ENCODE measurements at places on chromosomes 13 and 19.

DNA sequence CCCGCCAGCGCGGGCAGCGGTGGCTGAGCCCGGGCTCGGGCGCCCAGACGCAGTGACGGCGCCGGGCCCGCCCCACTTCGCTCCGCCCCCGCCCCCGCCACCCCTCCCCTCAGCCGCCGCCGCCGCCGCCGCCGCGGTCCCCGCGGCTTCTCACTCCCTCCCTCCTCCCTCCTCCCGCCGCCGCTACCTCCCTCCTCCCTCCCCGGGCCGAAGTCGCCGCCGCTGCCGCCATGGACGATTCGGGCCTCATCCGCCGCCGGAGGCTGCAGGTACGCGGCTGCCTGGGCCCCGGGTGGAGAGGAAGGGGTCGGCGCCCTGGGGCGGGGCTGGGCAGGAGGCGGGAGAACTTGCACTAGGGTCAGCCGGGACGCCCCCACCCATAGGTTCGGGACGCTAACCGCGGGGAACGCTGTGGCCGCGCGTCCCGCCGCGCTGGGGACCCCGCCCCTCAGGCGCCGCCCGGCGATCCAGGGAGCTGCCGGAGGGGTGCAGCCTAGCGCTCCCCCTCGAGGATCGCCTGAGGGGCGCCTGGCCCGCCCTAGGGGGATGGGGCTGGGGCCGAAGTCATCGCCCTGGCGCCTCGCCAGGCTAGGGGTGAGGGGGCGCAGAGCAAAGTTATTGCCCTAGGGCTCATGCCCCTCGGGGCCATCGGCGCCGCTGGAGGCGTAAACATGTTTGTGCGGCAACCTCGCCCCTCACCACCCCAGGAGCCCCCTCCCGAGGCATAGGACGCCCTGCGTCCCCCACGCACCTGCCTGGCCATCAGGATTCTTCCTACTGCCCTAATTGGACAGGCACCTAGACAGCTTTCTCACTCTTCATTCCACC lies 427 bp downstream of the RTBDN start:
- DNase-seq: no peak

- DNase-seq: no peak
These were observed 35.0 kb upstream of the NANOS3 start for GRCh38 chr19:13841962-13842290.

DNA sequence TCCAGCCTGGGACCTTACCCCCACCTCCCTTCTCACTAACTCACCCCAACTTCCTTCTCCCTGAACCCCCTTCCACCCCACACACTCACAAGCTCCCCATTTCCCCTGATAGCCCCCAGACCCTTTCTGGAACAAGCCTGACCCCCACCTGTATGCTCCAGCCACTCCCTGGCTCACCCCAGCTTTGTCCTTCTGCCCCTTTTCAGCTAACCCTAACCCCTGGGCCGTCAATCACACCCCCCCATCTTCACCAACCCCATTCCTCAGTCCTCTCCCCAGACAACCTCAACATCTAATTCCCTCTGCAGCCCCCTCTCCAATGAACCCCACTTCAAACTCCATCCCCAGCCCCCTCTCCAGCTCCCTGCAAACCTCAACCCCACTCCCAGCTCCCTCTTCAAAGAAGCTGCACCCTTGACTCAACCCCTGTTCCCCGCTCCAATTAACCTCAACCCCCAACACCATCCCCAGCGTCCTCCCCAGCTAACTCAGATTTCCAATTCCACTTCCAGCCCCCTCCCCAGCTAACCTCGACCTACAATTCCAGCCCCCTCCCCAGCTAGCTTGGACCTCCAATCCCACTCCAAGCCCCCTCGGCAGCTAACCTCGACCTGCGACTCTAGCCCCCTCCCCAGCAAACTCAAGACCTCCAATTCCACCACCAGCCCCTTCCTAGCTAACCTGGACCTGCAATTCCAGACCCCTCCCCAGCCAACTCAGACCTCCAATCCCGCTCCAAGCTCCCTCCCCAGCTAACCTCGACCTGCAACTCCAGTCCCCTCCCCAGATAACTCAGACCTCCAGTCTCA lies 929 bp downstream of the GNG7 start:
- DNase-seq: no peak

- no peak for DNase-seq
These were observed 29.2 kb upstream of the GARRE1 start for GRCh38 chr19:34224996-34225658.

DNA sequence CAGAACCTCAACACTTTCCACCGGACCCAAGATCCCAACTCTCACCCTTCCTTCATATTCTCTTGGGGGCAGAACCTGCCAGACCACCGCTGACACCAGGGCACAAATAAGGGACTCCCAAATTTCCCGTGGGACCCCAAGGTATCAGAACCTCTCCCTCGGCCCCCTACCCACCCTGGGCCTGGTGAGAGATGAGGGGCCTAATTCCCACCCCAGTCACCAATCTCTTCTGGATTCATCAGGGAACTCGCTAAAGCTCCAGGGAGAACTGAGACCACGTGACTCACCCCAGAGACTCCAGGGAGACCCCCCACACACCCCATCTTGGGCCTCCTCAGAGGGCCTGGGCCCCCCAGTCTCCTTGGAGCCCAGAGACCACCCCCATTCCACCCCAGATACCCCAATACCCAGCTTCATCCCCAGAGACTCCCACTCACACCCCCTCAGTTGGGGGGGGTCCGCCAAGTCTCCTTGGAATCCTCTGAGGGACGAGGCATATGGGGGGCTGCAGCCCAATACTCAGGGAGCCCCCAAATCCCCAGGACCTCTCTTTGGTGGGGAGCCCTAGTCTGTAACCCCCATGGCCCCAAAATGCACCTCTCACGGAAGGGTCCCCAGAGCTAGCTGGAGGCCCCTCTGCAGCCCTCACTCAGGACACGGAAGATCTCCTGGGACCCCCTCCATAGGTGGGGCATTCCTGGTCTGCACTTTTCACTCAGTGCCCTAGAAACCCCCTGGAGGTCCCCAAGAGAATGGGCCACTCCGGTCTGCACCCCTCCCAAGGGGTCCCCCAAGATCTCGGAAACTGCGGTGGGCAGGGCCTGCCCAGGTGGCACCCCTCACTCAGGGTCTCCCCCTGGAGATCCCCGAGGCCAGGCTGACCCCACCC lies 1.6 kb downstream of the LMNB2 start:
- DNase-seq: no peak

DNA sequence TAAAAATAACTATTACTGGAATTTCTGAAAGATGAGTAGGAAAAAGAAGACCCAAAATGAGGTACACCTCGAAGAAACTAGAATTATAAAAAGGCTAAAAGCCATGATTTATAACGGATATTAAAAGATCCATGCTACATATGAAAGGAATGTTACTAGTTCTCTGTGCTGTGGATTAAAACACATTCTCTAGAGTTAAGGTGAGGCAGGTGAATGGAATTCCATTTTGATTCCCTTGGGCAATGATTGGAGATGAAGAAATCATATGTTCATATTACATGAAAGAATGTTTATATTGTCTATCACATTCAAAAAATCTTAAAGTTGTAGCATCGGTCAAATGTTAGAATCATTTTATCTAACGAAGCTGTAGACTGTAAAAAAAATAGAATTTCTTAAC lies 783.7 kb downstream of the PCDH9 start:
- no peak for DNase-seq

- DNase-seq: no peak
These were observed 598.1 kb downstream of the DCT start for GRCh38 chr13:93881411-93881810.

DNA sequence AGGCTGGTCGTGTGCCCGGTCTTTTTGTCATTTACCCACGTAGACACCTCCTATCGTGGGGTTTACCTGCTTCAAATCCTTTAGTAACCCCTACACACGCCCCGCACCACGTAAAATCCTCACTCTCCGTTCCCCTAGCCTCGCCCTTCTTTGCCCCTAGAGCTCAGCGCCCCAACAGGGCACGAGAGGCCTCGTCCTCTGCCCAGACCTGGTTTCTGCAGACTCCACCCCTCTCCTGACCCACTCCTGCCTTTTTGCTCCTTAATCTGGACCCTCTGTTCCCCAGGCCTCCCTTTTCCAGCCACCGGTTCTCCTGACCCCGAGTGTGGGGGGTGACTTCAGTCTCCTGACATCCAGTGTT lies 412 bp downstream of the ZNF528 start:
- DNase-seq: peak; percentile 12

DNA sequence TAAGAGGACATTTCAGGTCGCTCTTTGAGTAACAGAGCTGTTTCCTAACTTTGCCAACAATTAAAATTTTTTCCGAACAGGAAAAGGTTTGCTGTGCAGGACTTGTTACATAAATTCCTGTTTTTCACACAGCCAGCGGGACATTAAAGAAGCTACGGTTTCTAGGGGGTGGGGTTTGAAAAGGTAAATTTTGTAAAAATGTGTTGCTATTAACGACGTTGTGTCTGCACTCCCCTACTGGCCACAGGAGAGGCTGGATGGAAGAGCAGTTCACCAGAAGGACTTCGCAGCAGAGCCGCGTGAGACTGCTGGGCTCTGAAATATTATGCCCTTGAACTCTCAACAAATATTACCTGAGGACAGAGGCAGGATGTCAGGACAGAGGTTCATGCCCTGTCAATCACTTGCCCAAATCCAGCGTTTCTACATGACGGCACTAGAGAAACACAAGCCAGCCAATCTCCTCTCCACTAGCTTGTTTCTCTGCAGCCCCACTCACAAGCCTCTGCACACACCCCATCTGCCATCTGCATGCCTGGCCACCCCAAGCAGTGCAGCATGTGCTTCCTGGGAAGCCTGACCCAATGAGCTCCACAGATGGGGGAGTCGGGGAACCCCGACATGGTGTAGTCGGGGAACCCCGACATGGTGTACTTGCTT lies 102.0 kb downstream of the FOXO1 start:
- DNase-seq: no peak

DNA sequence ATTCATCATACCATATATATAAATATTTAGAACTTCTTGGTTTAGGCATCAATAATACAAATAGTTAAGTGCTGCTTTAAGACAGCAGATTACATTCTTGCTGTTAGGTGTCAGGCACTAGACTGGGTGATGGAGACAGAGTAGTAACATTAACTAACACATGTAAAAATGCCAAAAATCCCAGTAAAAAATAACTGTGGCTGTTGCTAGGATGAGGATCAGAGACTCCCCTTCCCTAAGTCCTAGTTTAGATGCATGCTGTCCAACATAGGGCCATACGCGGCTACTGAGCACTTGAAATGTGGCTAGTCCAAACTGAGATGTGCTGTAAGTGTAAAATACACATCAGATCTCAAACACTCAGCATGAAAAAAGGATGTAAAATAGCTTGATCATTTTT lies 94.7 kb downstream of the CDADC1 start:
- DNase-seq: no peak

DNA sequence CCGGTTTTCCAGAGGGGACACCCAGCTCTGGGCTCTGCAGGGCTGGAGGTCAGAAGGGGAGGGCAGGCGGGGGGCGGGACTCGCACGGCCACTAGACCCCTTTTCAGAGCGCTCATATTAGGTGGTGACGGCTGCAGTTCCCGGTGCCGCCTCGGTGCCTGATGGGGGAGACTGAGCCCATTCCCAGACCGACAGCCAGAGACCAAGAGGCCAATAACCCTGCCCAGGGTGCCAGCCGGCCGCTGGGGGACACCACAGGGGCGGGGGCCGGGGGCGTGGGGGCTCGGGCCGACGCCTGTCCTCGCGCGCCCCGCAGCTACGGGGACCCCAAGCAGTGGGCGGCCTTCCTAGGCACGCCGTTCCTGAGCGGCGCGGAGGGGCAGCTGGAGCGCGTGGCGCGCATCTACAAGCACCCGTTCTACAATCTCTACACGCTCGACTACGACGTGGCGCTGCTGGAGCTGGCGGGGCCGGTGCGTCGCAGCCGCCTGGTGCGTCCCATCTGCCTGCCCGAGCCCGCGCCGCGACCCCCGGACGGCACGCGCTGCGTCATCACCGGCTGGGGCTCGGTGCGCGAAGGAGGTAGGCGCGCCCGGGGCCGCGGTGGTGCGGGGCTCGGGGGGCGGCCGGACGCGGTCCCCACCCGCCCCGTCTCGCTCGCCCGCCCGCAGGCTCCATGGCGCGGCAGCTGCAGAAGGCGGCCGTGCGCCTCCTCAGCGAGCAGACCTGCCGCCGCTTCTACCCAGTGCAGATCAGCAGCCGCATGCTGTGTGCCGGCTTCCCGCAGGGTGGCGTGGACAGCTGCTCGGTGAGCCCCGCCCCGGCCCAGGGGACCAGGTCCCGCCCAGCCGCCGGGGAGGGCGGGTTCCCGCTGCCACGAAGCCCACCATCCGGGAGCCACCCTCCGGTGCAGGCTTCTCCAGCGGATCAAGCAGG lies 2.4 kb downstream of the TIMM13 start:
- DNase-seq: peak; percentile 76

GRCh38 chr13:36998624-36999041 lies 507 bp downstream of the ALG5 start:
- DNase-seq: peak; percentile 17

DNA sequence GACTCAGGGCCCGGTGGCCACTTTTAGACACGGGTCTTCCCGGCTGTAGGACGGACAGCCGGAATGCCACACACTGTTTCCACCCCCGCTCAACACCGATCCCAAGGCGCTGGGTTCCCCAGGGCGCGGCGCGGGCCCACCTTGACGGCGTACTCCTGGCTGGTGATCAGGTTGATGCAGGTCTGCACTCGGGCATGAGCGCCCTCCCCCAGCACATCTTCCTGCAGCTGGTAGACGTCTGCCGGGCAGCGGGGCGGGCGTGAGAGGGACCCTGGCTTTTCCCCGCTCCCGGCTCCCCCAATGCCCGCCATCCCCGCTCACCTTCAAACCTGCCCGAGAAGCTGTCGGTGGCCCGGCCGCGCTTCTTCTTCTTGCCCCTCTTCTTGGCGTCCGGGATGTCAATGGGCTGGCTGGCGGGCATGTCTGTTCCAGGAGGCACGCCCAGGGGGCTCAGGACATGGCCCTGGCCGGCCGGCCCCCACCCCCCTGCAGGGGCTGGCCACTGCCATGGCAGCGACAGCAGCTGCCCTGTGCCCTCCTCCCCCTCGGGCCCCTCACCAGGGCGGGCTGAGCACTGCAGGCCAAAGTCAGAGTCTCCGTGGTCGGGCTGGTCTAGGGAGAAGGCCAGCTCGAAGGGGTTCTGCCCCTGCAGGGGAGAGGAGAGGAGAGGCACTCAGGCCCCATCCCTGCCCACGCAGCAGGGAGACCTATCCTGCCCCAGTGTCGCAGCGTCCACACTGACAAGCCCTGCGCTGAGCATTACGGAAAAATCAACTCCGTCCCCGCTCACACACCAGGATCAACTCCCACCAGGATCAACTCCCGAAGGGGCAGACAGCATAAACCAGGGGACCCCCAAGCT lies 4.8 kb downstream of the MKNK2 start:
- DNase-seq: no peak

- DNase-seq: no peak
These were observed 214.1 kb downstream of the KATNAL1 start for GRCh38 chr13:30093236-30093635.

GRCh38 chr19:40497214-40497613 lies 30.4 kb downstream of the SPTBN4 start:
- no peak for DNase-seq

DNA sequence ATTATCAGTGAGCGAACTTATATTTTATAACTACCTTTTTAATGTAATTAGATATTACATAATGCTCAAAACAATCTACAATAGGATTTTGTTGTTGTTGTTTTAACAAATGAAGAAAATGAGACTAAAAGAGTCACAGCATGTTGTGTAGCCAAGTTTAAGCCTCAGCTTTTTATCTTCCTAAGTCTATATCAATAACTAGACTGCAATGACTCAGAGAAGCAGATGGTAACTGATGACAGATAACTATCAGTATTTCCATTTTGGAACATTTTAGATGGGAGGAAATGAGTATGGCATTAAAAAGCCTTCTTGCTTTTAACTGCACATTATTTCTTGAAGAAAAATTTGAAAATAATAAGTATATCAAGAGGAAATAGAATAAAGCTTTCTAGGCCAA lies 825.2 kb downstream of the SLITRK1 start:
- DNase-seq: peak; percentile 34
